Bronchial epithelial cell (primary cell): ENCODE measurements at places on chromosomes 7 and 10.

DNA sequence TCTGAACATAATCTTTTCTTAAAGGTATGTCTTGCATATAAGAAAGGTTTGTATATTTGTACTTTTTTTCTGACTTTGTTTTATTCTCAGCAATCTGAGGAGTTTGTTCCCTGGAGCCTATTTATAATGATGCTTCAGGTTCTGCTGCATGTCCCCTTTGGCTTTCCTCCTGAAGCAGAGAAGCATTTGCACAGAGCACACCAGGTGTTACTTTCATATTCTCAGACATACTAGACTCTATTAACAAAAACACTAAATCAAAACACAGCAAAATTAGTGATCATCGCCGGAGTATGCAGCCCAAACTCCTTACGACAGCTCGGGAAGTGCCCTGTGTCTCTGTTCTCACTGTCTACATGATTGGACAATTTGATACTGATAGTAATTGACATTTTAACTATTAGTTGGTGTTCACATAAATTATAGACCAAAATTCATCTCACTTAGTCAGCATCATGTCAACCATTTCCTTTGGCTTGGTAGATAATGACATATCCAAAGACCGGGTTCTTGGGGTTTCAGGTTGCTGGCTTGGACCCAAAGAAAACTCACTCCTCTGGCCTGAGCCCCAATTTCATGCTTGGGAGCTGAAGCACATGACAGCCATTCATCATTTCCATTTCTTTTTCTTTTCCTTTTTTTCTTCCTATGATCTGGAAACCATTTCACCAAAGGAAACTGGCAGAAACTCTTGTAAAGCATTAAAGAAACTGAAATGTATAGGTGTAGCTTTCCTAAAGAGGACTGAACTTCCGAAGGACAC, 400.1 kb upstream of the NRP1 start:
- DNase-seq, result no peak

DNA sequence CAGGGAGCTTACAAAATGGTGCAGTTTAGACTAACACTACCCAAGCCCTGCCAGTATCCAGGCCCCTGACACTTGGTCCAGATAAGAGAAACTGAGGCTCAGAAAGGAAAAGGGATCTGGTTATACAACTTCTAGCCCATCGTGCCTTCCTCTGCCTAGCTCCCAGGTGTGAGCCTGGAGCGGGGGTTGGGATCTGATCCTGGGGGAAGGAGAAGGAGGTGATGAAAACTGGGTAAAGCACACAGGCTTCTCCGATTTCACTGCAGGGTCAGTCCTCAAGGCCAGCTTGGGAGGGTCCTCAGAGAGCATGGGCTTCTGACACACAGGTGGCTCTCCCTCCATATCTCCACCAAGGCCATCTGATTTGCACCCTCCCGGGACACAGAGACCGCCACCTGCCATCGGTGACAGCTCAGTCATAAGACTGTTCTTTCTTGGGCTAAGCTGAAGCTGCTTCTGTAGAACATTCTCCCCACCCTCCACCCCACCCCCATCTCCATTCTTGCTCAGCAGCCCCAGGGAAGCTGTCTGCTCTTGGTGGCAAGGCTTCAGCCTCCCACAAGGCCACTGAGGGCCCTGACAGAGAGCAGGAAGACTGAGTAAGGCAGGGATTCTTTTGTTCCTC, 16.4 kb downstream of the SRRM3 start:
- no peak for DNase-seq

DNA sequence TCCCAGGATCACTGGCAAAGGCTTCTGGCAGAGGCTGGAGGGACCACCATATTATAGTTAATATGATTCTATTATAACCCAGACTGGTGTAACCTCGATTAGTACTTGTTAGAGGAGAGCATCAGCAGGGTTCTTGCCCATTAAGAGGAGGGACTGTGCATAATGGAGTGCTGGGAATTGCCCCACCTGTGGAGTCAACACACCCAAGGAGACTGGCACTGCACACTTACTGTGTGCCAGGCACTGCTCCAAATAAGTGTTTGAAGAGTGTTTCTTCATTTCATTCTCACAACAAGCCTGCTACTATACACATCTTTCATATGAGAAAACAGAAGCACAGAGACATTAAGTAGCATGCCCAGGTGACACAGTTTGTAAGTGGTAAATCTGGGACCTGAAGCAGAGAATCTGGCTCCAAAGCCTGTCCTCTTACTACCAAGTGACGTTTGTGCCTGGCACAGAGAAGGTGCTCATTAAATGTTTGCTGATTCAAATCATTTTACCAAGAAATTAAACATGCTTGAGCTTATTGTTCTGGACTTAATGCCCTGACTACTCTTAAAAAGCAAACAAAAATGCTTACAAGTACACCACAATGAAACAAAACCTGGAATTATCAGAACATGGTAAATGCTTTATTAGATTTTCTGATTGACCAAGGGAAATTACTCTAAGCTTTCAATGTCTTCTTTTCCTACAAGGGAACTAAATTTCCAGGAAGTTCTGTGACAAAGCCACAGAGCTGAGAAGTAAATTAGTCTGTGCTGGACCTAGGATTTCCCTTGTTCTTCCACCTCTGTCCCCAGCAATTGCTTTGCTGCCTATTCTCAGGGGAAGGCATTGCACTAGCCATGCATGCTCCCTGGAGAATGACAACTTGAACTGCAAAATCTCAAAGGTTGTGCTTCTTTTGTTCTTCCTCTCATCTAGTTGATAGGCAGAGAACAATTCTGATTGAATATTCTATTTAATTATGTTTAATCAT, 809 bp downstream of the SLC13A1 start:
- DNase-seq, result no peak

DNA sequence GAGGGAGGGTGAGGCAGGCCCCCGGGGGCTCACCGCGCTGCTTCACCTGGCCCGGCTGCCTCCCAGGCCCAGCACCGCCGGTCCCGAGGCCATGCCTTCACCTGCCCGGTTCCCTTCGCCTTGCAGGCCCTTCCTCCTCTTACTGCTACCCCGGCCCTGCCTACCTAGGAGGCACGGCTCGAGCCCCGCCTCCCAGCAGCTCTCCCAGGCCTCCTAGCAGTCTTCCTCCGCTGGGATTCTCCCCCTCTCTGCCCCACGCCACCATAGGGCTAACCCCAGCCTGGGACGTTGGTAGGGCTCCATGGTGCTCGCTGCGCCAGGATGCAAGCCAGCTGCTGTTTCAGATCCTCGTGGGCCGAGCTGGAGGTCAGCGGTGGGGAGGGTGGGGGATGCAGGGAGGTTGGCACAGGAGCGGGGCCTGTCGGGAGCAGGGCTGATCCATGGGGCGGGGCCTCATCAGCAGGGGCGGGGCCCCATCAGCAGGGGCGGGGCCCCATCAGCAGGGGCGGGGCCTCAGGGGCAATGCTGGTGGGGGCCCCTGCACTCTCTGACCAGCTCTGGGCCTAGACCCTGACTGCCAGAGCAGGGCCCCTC, 63.3 kb downstream of the RASGEF1A start:
- DNase-seq, result peak; percentile 56

- DNase-seq, result no peak
These were observed 6.9 kb downstream of the MTG1 start for GRCh38 chr10:133400624-133401424.

DNA sequence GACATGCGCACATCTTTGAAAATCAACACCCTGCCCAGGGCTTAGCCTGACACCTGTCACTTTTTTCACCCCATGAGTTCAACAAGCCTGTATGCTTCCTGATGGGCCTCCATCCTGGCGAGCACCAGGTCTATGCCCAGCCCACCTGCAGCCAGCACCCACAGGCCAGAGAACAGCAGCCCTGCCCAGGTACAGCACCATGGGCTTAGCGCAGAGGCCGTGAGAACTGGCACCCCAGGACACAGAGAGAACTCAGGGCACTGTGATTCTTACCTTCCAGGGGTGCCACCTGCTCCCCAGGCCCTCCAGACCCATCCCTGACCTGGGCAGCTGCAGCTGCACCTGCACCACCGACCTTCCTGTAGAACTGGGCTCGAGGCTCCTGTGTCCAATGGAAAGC, 536.6 kb downstream of the TCERG1L start:
- DNase-seq, result no peak

DNA sequence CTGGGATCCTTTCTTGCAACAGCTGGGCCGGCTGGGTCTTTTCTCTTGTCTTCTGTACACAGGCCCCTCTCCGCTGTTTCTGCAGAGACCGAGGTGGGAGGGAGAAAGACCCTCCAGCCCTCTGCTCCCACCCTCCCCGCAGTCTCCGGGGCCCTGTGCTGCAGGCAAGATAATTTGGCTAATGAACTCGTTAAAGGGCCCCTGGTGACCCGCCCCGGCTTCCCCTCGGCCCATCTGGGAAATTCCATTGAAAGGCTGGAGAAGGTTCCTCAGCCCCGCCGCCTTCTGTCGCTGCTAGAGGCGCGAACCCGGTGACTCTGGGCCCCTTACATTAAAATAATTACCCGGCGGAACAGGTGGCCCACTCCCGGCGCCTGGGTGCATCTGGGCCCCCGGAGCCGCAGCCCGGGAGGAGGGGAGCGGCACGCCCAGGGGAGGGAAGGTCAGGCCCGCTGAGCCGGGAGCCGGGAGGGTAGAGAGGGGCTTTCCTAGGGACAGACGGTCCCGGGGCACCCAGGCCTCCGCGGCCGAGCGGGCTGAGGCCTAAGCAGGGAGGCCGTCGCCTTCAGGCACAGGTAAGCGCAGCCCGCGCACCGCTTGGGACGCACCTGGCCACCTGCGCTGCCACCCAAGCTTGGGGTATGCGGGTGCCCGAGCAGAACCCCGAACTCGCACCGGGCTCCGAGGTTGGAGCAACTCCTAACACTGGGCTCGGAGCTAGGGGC, 7.3 kb upstream of the MNX1 start:
- no peak for DNase-seq

GRCh38 chr7:117072620-117073118, 119.4 kb downstream of the ST7 start:
- peak; percentile 66 for DNase-seq

GRCh38 chr7:18086165-18087025, 58.7 kb upstream of the PRPS1L1 start:
- DNase-seq, result no peak

GRCh38 chr7:41481353-41481752, 221.5 kb downstream of the INHBA start:
- DNase-seq, result no peak

GRCh38 chr10:10078446-10078845, 939.2 kb upstream of the CELF2 start:
- no peak for DNase-seq

DNA sequence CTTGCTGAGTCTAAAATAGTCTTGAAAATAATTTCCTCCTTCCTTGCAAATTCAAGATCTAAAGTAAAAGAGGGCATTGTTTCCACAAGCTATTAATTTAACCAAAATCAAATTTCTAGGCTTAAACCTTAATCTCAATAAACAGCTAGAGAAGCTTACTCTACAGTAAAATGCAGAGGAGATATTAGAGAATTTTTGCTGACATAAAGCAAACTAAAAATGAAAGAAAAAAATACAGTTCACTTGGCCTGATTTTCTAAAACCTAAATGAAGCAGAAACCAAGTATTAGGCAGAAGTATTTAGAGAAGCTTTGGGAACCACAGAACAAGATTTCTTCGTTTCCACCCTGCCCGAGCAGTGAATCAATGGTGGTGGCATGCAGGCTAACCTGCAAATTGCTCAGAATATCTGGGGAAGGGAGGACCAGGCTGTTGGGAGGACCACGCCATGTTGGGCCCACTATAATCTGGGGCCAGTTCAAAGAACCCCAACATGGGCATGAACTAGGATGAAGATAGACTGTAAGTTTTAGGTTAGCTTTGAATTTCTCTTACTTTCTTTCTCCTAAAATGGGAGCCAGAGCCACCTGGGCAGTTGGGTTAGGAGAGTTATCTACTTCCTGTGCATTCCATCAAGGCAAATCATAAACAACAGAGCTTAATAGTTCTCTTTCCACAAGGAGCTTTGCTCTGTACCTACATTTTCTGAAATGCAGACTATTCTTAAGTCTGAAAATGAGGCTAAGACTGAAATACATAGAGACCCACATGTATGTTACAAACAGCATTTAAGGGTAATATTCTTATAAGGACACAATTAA, 4.1 kb downstream of the LAMB1 start:
- DNase-seq, result peak; percentile 56

GRCh38 chr10:15478429-15478828, 107.3 kb upstream of the FAM171A1 start:
- no peak for DNase-seq

GRCh38 chr7:80830584-80831285, 88.1 kb downstream of the SEMA3C start:
- DNase-seq, result peak; percentile 48

- DNase-seq, result peak; percentile 54
These were observed 331.3 kb upstream of the COBL start for GRCh38 chr7:51647931-51648351.

GRCh38 chr7:157675427-157675927, 338.7 kb downstream of the DNAJB6 start:
- DNase-seq, result no peak

DNA sequence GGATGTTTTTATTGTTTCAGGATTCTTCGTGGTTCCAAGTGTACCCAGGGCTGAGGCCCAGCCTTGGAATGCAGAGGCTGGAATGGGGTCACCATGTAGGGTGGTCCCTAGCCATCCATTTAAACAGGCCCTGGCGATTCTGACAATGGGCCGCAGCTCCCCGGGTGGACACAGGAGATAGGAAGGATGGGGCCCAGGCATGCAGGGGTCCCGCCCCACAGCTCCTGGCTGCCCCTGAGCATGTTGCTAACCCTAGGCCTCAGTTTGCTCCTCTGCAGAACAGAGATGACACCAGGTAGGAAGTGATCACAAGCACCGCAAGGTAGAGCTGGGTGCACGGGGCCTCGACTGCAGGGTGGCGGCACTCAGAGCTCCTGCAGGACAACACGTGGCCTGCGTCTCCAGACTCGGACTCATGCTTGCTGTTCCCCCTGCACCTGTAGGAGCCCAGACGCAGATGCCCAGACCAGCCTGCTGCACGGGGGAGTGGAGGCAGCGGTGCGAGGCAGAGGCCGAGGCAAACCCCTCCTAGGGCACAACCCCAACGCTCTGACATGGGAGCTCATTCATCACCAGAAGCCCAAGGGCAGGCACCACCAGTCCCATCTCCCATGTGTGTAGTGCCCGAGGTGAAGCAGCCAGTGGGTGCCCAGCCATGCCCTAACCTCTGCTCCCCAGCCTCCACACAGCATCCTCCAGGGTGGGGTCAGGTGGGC, 25.5 kb downstream of the VIPR2 start:
- no peak for DNase-seq

DNA sequence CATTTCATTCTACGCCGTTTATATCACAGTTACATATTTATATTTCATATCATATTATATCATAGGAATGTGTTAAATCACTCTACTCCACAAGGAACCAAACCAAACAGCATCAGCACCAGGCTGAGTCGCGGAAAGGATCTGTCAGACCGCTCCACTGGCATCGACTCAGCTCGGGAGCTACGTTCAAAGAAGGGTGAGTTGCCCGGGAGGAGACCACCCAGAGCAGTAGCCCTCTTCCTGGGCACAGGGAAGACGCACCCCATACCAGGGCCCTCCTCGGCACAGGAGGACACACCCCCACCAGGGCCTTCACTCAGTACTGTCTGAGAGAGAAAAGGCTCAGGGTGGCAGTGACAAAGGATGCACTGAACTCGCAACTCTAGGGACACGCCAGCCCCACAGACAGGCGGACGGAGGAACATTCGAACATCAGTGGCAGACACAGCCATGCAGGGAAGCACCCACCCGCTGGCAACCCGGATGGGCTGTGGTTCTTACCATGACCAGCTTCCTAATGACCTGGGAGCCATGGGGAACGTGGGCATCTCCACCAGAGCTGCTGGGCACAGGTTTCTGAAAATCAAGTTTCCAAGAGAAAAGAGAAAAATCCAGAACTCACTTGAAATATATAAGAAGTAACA, 28.7 kb downstream of the PITRM1 start:
- DNase-seq, result no peak

- DNase-seq, result no peak
These were observed 1005.6 kb downstream of the LRMDA start for GRCh38 chr10:76436981-76437380.

- peak; percentile 44 for DNase-seq
These were observed 202.6 kb upstream of the FOXK1 start for GRCh38 chr7:4479367-4480039.
